ENCODE measurements at places on chromosomes 2 and 18.

- no peak for DNase-seq
Observed at GRCh38 chr2:62743506-62743905, 38.0 kb downstream of the EHBP1 start.

- DNase-seq, result no peak
Observed at GRCh38 chr2:158022888-158023287, 78.8 kb upstream of the UPP2 start.

GRCh38 chr2:228675646-228676045 lies 494.2 kb upstream of the SPHKAP start:
- no peak for DNase-seq

DNA sequence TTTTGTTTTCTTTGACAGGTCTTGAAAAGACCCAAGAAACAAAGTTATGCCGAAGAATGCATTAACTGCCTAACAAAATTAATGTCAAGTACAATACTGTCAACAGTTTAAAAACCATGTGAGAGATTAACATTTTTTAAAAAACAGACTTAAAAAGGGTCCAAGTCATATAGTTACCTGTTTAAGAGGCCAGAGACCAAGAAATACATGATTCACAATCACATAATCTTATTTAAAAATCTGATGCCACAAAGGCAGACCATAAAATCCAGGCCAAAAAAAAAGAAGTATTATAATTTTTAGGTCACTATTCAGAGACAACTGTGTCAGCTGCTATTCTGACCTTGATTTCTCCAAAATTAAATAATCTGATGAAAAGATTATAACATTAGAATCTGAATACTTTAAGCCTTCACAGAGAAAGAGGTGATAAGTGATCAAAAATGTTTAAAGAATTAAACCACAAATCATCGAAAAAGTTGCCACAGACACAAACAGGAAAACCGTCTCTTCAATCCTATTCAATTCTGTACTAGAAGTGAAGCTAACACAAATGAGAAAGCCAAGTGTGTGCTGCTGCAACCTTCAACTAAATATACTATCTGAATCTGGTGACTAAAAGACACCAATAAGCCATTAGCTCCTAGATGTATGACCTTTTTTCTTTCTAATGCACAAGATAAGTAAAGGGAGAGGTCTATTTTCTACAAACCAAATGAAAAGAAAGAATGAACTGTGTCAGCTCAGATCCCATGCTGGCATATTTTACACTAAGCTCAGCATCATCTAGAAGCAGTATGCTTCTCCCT lies 286.0 kb downstream of the ZEB2 start:
- DNase-seq, result no peak

- no peak for DNase-seq
Observed at GRCh38 chr18:44901283-44901682, 220.6 kb downstream of the SETBP1 start.

GRCh38 chr2:66331176-66331575 lies 103.7 kb upstream of the MEIS1 start:
- no peak for DNase-seq

- no peak for DNase-seq
Observed at GRCh38 chr2:62293490-62294271, 97.8 kb downstream of the B3GNT2 start.

- DNase-seq, result no peak
Observed at GRCh38 chr18:11279461-11279860, 130.1 kb upstream of the PIEZO2 start.

- DNase-seq, result no peak
Observed at GRCh38 chr18:78737006-78737915, 242.4 kb upstream of the SALL3 start.

DNA sequence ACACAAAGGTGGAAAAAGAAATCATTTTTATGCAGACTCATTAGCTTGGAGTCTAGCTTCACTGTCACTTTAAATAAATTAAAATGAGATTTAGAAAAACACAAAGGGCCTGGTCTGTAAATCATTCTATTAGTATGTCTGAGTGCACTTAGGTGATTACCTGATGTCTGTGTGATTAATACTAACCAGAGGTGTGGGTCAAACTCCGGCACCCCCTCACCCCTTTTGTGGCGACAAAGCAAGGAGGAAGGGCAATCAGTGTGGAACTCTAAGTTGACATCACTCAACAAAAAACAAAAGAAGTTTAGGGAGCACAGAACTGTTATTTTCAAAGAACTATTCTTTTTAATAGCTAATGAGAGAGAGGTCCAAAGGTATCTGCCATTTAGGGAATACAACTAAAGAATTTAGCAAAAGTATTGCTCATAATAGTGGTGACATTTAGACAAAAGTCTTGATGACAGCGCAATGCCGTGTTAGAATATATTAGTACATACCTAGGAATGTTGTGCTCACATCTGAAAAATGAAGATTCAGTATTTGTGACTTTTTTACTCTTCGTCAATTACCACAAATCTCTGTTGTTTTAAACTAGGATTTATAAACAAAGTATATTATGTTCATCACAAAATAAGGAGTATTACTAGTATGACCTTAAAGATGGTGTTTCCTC lies 66.3 kb downstream of the ZEB2 start:
- no peak for DNase-seq

Data from T follicular helper cell (primary cell).